ENCODE measurements at places on chromosomes 4 and X.

- DNase-seq, result no peak
These were observed 139.1 kb downstream of the KLHL13 start for GRCh38 chrX:117977526-117977925.

GRCh38 chr4:213971-214370, 89.7 kb downstream of the ZNF718 start:
- DNase-seq, result no peak

GRCh38 chr4:101118617-101119016, 228.7 kb downstream of the PPP3CA start:
- DNase-seq, result no peak

GRCh38 chrX:19747652-19748610, 139.5 kb downstream of the SH3KBP1 start:
- peak; percentile 53 for DNase-seq

DNA sequence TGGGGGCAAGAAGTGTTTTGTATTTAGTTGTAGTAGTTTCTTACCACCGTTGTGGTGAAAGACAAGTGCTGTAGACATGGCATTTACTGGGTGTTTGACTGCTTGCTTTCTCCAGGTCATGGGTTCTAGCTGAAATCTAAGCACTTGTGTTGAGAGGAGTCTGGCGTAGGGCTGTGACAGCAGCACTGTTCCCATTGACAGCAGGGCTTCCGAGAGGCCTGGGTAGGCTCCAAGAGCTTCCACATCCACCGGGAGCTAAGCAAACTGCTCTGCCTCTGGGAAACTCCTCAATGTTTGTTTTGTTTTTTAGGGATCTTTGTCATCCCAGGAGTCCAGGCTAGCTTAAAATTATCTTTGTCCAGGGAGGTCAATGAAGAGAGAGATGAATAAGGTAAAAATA, 44.3 kb downstream of the BMPR1B start:
- no peak for DNase-seq

- no peak for DNase-seq
These were observed 37.4 kb downstream of the PAK3 start for GRCh38 chrX:111133389-111133788.

GRCh38 chrX:64570204-64570603, 175.0 kb upstream of the MTMR8 start:
- no peak for DNase-seq

- DNase-seq, result no peak
These were observed 430.6 kb downstream of the DTHD1 start for GRCh38 chr4:36712013-36712412.

GRCh38 chr4:7194251-7195140, 2.2 kb downstream of the SORCS2 start:
- DNase-seq, result no peak
